ENCODE measurements at places on chromosomes 12 and 14.

- DNase-seq: no peak
Measured at GRCh38 chr12:119713551-119714031, 45.7 kb downstream of the PRKAB1 start.

- no peak for DNase-seq
Measured at GRCh38 chr14:100692859-100693558, 33.7 kb upstream of the DLK1 start.

- no peak for DNase-seq
Measured at GRCh38 chr14:83556065-83556464, 1973.9 kb upstream of the FLRT2 start.

DNA sequence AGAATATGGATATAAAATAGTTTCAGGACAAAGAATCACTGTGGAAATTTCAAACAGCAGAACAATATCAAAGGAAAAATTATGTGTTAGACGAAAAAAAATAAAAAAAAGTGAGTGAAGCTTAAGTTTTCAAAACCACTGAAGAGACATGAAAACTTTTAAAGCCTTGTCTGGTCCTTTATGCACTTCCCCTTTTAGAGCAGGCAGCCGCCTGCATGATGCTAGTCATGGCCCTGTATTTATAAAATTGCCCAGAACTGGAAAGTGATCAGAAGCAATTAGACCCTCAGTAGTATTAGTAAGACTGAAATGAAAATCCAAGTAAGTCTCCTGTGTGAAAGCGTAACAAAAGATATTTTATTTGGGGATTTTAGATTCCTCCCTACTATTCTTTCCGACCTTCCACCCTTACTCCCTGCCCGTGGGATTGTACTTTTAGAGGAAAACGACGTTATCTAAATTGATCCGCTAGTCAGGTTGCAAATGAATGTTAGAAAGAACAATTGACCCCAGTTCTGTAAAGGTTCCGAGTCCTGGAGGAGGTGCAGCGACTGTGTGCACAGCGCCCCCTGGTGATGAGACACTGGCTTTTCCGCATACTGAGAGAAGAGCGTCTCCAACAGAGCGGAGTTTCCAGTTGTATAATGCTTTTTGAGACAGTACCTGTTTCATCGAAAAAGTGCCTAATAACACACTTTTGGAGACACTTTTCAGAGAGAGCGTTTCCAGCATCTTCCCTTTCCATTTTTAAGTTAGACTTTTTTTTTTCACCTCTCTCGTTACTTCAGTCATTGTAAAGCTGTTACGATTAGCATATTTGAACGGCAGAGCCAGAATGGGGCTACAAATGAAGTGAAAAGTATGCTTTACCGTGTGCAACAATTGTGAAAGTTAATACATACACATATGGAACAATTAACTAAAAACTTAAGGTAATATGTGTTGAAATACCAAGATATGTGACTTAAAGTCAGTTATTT lies 12.4 kb downstream of the MGST1 start:
- DNase-seq: no peak

DNA sequence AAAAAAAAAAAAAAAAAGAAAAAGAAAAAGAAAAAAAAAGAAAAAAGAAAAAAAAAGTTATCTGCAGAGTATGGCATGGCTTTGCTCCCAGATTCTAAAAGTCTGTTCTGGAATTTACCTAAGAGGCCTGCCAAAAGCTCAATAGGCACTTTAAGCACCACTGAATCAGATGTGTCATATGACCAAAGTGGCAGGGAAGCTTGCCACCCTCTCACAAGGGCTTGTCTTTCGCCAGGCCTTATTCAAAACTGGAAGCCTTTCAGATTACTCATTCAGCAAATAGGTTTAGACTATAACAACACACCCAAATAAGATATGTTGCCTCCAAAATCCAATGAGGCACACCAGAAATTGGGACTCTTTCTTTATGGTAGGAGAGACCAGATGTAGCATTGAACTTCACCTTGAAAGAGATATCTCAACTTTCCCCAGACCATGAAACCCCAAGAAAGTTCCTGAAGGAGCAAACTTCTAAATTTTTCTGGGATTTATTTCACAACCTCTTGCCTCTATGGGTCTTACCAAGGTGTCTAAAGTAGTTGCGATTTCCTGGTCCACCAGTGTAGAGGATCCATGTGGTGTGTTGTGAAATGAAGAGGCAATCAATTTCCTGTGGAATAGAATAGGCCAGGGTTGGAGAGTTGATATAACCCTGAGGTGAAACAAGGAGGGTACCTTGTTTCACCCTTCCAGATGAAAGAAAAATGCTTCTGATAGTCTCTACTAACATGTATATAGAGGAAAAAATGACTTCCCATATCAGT lies 218.8 kb downstream of the DAD1 start:
- DNase-seq: no peak
